ENCODE measurements at places on chromosomes 11 and 22.

DNA sequence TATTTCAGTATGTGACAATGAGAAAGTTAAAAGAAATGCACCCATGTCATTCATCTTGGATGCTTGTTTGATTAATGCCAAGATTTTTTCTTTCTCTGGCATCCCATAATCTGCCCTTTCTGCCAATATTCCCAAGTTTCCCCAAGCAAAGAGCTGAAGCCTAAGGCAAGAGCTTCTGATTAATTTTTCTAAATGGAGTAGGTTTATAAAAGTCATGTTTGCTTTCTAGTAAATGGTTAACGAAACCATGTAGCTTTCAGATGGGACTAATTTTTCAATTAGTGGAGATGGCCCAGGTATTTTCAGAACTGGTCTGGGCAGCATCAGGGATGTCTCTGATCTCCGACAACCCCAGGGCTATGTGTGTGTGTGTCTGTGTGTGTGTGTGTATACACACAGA is 55.3 kb downstream of the LRRC4C start:
- no peak for DNase-seq

- DNase-seq, result no peak
Measured at GRCh38 chr11:122733318-122733717, 77.8 kb downstream of the UBASH3B start.

DNA sequence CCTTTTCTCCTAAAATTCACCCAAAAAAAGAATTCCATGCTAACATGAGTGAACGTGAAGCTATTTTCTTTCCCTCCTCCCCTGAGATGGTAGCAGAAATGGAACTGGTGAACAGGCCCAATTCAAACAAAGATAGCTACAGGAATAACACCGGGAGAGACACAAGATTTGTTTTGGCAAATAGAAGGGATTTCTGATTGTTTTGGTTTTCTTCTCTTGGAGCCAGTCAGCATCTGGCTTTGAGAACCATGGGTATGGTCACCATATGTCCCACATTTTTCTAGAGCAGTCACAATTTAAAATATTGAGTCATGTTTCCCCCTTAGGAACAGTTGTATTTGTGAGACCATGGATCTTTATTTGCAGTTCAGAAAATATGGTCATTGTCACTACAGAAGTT is 214.1 kb downstream of the FAM76B start:
- no peak for DNase-seq

DNA sequence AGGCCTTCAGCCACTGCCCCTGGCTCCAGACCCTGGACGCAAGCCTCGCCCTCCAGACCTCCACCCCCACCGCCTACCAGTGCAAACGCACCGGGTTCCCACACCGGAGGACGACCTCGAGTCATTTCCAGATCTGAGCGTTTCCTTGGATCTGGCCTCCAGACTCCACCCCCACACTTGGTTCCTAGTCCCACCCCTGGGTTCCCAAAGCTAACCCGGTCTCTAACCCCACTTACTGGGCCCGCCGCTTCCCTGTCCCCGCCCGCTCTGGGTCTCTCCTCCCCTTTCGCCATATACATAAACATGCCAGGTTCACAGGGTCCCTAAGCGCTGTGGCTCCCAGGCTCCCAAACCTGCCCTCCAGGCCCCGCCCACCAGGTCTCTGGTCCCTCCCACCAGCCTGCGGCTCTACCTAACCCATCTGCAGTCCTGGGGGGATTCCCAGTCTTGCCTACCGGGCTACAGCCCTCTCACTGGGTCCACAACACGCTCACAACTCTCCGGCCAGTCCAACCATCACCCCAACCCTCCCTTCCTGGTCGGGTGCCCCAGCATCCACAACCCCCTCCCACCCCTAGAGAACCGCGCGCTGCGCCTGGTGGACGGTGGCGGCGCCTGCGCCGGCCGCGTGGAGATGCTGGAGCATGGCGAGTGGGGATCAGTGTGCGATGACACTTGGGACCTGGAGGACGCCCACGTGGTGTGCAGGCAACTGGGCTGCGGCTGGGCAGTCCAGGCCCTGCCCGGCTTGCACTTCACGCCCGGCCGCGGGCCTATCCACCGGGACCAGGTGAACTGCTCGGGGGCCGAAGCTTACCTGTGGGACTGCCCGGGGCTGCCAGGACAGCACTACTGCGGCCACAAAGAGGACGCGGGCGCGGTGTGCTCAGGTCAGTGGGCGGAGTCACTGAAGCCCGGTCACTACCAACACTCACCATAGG is 36.7 kb downstream of the CD6 start:
- DNase-seq, result no peak

GRCh38 chr22:46390652-46391301 is 55.3 kb downstream of the TRMU start:
- DNase-seq, result no peak

GRCh38 chr11:1928891-1929541 is 9.5 kb downstream of the TNNT3 start:
- DNase-seq, result no peak

DNA sequence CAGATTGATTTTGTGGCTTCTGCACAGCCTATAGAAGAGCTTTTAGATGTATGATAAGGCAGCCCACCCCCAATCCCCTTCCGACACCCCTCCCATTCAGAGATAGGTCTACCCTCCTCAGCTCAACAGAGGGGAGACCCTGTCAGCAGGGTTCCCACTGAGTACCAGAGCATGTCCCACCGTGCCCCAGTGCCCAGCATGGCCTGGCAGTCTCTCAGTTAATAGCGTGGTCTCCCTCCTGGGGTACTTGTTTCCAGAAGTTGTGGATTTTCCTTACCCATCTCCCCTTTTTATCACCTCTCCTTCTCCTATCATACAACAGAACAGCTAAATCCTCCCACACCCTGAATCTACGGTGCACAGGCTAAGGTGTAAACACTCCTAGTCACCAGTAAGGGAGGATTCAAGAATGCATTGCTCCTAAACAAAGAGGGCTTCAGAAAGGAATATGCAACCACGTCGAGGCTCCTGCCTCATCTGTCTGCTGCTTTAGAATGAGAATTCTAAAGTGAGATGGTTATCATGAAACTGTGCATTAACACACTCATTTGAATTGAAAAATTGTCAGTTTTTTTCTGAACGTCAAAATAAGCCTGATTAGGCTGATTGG is 6.7 kb downstream of the PLAAT2 start:
- no peak for DNase-seq

GRCh38 chr11:2409611-2410468 is 9.3 kb downstream of the TSSC4 start:
- no peak for DNase-seq

DNA sequence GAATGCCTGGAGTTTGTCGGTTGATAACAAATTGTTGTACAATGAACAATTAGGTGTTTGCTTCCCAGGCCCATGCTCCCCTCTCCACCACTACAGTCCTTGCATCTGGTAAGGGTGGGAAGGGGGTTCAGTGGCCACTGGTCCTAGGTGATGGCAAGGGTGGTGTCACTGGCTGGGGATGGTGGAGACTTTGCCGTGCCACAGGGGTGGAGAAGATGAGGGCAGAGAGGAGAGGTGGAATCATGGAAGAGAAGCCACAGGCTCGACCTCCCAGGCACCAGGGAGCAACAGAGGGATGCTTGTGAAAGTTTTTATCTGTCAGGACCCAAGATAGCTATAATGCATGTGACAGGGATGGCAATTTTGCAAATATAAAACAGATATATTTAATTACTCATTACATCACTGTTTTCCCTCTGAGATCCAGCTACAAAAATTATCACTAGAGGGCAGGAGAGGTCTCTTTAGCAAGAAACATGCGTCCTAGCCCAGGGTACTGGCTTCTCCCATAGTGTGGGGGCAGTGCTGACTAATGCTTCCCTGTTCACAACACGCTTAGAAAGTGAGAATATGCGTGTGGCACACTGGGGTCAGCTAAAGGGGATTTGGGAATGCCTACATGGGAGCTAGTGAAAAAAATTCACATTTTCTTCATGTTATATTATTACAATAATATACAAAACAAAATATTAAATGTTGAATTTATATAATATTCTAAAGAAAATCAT is 49.0 kb upstream of the AMPD3 start:
- peak; percentile 95 for DNase-seq

DNA sequence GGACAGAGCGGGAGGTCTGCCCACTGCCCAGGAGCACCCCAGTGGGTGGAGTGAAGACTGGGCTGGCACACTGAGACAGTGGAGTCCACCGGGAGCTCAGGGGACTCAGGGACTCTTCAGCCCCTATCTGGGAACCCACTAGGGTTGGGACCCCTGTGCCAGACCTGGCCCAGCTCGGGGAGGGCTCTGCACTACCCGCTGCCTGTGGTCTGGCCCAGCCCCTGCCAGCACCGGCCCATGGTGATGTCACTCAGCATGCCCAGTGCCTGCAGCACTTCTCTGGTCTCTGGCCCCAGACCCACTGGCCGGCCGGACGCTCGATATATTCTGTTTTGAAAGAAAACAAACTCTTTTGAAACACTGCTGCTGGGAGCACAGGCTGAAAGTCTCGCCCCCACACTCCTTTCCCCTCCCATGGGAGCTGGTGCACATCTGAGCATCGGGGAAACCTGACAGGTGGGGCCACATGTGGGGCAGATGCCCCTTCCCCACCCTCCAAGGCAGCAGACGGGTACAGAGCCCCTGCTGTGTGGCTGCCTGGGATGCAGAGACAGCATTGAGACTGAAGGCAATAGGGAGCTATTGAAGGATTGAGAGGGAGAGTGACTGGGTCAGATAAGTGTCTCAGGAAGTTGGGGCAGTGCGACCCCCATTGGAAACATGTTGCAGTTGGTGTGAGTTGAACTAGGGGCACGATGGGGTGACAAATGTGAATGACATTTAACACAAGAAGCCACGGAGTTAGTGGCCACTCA is 62.9 kb downstream of the MYEOV start:
- DNase-seq, result no peak

GRCh38 chr22:34808618-34809017 is 257.3 kb upstream of the ISX start:
- no peak for DNase-seq

DNA sequence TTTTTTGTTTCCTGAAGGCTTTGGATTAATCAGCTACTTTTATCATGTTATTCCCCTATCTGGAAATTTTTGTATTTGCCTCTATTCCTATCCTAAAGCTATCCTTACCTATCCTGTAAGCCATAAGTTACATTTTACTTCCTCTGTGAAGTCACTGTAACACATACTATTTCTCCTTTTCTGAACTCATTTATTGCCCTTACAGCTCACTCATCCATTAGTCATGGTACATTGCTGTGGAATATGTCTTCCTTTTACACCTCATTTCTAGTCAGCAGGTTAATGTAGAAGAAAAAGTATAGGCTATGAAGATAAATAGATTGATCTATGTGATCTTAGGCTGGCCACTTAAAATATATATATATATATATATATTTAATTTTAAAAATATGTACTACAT is 28.0 kb downstream of the SWAP70 start:
- no peak for DNase-seq

DNA sequence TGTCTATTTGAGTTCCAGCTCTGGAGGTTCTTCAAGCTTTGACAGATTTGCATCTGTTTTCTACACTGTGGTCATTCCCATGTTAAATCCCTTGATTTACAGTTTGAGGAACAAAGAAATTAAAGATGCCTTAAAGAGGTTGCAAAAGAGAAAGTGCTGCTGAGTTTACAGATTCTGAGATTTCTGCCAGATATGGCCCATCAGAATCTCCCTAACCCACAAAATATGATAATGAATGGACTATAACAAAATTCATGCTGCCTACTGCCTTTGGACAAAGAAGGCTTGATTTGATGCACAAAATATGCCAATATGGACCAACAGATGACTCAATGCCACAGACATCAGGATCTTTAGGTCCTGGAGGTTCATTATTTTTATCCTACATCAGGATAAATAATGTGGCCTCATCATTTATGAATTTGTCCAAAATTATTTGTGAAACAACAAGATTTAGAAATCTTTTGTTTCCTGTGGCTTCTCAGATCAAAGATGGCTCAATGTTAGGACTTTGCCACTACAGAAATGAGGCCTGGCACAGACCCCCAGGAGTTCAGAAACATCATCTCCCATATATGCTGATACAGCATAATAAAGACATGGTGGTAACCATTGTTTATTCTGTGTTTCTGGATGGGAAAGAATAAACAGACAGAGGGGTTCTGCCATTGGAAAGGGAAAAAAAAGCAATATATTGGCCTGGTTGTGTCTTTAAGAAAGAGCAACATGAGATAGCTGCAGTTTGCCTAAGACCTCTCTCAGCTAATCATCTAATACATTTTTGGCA is 6.7 kb downstream of the OR5AN1 start:
- no peak for DNase-seq

GRCh38 chr11:98940913-98941312 is 79.8 kb upstream of the CNTN5 start:
- no peak for DNase-seq

DNA sequence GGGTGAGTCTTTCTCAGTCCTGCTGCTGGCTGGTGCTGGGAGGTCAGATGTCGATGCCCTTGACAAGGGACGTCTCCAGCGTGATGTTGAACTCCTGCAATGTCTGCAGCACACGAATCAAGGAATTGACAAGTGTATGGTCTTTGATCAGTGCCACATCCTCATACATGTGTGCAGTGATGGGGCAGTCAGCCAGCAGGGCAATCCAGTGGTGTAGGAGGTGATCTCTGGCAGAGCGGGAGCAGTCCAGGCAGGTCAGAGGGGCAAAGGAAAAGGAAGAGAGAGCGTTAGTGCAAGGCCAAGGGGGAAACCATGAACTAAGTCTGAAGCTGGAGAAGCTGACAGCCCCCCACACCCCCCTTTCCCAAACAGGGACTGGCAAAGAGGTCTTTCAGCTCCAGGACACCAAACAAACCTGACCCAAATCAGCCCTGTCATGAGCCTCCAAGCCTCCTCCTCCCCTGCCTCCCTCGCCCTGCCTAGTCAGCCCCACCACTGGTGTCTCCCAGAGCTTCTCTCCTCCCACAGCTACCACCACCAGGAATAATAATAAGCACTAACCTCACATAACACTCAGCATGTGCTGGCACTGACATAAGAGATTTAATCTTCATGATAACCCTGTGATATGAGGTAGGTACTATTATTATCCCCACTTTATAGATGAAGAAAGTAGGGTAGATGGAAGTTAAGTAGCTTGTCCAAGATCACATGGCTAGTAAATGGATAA is 48.4 kb upstream of the SCUBE2 start:
- no peak for DNase-seq

DNA sequence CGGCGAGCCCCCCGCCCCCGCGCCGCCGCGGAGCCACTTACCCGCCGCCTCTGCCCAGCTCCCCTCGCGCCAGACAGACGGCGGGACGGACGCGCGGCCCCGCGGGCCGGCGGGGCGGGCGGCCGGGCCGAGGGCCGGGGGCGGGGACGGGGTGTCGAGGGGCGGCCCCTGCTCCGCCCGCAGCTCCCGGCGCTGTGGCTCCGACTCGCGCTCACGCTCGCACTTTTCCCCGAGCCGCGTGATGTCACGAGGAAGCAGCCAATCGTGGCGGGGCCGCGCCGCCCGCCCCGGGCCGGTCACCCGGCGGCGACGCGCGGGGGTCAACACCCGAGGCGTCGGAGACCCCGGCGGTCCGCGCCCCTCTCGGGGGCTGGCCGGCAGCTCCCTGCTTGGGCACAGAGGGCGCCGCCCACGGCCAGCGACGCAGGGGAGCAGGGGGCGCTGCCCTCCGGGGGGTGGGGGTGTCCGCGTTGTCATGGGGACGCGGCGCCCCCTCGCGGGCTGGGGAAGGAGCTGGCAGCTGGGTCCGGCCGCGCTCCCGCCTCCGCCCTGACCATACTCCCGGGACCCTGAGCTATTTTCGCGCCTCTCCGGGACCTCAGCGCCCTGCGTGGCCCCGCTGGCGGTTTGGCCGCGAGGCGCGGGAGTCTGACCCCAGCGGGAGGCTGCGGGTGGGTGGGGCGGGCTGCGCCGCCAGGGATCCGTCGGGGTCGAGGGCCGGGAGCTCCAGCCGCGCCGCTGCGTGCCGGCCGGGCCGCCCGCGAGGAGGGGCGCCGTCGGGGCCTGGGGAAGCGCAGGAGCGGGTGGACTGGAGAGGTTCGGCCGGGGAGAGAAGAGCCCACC is at the start of gene CHRM4:
TSS of gene CHRM4 (minus strand) at position 199 of the 843 bp plus-strand sequence. CDS start 5,219 bp downstream, outside the sequence.
- DNase-seq, result peak; percentile 65

Measured in hematopoietic multipotent progenitor cell treated with erythropoietin and hydrocortisone succinate and interleukin-3 and kit ligand, for 4 days (in vitro differentiated cells).